Nucleus accumbens (tissue), 56 donors: ENCODE measurements at places on chromosomes 4 and X.

DNA sequence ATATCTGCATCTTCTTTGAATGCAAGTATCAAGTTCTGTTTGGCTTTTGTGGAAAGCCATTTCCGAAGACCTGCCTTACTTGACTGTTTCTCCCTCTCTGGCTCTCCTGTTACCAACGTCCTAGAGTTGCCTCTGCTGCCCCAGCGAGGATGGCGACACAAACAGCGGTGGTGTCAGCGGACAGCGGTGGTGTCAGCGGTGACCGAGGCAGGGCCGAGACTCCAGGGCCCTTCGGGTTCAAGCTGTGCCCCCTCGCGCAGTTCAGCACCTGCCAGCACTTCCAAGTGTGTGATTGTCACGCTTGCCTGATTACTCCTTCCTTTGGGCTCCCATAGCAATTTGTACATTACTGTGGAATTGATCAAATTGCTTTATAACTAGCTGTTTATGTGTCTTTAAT, 336.9 kb upstream of the FAT1 start:
- DNase-seq, result no peak

DNA sequence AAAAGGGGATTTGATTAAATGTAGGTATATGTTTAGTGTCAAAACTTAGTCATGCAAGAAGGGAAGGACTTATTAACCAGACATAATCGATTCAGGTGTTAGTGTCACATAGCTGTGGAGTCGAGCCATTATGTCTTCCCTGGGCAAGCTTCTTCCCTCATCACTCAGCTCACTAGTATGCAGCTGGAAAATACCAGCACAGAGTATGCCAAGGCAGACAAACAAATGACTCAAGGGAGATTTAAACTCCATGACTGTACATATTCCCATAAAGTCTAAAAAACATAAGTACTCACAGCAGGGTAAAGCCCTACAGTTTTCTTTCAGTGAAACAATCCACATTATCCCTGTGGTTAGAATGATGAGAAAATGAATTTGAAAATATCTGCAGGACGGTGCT, 304.5 kb downstream of the CBLL2 start:
- DNase-seq, result no peak

- no peak for DNase-seq
These were observed 209.4 kb upstream of the UGT8 start for GRCh38 chr4:114389070-114389685.

GRCh38 chr4:140038031-140038533, 115.9 kb downstream of the MAML3 start:
- no peak for DNase-seq

DNA sequence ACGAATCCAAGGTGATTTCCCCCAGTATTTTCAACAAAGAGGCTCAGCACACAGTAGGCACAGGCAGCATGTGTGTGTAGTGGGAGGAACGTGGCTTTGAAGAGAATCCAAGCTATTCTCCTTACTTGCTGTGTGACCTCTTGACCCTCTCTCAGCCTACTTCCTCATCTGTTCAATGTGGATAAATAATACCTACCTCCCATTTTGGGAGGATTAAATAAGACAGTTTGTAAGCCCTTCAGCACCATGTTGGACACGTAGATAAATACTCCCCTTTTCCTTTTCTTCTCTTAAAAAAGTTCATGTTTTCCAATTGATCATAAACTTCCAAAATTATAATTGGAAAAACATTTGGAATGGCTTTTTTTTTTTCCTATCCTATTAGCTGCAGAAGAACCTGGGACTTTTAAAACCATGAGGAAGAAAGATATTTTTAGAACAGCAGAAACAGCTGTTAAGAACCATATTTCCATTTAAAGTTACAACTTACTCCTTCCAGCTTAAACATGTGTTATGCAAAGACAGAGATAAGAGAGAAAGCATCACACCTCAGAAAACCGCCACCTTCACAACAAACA, 56.1 kb upstream of the TMEM131L start:
- no peak for DNase-seq

DNA sequence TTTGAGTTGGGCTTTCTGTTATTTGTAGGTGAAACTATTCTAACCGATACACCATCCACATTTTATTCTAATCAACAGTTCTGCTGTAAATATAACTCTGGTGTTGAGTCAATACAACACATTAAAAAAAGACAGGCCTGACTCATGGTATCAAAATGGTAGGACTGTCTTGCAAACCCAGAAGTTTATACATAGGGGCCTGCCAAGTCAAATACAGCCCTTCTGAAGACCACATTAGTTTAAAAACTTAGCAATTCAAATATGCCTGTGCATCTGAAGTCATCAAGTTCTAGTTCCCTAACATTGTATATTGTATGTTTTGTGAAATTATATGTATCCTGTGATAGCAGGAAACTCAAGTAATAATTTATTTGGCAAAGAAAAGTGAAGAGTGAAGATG, 24.4 kb upstream of the PDE5A start:
- DNase-seq, result no peak

DNA sequence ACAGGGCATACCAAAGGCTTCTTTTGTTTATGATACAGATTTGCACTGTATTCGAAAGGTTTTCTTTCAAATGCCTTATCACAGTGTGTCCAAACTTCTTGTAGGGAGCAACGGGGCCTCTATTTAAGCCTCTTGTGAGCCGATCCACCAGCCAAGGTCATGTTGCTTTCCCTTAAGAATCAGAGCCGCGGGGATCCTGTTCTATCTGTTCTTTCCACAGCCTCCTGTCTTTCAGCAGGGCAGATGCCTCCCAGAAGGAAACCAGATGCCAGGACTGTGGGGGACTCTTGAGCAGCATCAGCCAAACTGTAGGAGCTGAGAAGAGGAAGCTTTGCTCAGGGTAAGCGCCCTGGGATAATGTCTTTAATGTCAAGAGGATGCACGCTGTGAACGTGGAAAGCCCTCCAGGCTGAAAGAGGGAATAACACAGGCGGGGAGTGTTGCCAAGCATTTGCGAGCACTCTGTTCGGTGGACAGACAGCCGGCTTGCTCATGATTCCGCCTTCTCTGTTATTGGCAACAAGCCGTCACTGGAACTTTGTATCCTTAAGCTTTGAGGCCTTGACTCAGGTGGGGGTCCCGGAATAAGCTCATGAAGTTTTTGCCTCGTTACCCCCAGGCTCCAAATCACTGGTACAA, 279.8 kb upstream of the FRG1 start:
- no peak for DNase-seq

DNA sequence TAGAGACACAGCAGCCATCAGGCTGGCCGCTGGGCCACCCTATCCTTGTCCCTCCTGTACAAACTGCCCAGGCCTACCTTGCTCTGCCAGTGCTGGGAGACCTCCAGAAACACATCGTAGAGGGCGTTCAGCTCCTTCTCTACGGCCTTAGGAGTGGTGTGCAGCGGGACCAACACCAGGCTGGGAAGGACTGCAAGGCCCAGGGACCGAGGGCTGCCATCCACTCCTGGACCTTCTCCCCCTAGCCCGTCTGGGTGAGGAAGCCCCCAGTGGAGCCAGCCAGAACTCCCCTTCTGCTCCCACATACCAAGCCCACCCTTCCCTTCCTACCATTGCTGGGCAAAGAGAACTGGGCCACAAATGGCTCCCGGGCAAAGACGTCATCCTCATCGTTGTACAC, 5.0 kb downstream of the RPL10 start:
- no peak for DNase-seq

DNA sequence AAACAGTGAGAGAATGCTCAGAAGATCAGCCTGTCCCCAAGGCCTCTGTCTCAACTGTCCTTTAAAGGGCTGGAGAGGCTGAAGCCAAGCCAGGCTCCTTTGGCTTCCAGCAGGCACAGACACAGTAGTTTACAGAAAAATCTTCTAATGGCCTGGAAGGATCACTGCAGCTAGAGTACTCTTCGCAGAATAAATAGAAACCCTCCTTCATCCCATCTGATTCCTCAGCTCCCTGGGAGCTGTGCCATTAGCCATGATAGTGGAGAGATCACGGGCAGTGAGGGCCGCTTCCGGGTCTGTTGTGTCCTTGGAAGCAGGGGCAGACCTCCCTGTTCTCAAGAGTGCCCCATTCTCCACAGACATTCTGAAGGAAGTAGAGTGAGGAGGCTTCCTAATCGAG, 63.1 kb downstream of the CCNI start:
- no peak for DNase-seq

DNA sequence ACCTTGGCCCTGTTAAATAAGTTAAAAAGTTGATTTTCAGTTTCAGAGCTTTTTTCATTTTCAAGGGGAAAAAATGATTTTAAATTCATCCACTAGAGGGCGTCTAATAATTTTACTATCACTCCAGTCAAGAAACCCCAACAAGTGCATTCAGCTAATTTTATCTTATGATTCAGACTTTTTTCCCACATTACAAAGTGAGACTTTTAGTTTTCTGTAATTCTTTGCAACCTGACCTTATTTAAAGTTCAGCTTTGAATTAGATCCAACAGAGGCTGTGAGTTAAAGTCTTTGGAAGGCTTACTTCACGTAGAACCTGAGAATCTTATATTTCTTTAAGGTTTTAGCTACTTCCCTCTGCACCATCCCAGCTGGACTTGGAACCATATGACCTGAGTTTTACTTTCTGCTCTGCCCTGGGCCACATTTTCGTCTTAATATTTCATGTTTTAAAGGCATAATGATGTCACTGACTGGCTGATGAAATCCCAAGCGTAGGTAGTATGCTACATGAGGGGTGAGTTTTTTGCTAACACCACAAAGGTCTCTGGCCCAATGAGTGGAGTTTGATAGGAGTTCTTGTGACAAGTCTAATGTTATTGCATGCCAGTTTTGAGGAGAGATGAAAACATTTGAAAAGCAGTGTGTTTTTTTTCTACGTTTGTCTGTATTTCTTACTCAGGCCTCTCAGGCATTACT, 7.2 kb downstream of the GNRHR start:
- DNase-seq, result no peak

- DNase-seq, result no peak
These were observed 100.8 kb downstream of the ARSJ start for GRCh38 chr4:113878668-113879067.

DNA sequence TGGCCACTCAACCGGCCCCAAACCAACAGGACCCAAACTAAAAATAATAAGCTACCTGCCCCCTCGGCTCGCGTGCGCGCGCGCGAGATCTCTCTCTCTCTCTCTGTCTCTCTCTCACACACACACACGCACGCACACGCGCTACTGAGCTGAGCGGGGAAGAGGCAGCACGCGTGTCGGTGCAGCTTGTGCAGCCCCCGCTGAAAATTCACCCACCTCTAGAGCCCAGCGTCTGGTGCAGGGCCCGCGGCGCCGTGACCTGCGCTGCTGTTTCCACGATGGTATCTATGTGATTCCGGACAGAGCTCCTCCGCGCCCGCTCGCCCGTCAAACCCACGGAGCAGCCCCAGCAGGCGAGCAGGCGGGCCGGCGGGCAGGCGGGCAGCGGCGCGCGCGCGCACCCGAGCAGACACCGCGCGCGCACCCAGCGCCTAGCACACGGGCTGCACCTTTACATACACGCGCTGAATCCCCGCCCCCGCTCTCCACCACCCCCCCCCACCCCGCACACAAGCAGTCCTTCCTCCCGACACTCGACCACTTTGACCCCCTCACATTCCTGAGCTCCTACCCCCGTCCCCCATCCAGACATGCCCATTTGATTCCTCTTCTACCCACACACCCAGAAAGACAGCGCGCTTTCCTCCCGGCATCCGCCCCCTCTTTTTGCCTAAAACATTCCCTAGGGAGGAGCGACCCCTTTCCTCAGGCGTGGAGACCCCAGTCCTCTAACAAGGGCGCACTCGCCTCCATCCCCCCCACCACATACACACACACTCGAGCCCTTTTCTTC, 1.0 kb downstream of the SLITRK4 start:
- DNase-seq, result peak; percentile 27

DNA sequence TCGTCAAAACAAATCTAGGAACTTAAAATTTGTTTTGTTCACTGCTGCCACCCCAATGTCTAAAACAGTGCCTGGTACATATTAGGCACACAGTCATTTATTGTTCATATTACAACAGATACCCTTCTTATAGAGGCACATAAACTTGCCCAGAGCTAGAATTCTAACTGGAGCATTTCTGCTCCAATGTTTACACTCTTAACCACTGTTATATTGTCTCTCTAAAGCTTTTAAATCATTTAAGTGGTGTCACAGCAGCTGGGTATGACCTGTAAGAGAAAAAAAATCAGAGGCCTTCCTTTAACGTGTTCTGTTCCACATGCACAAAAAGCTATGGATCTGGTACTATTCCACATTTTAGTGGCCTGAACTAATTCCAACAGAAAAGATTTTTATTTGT, 3.0 kb downstream of the UBE2D3 start:
- DNase-seq, result no peak

DNA sequence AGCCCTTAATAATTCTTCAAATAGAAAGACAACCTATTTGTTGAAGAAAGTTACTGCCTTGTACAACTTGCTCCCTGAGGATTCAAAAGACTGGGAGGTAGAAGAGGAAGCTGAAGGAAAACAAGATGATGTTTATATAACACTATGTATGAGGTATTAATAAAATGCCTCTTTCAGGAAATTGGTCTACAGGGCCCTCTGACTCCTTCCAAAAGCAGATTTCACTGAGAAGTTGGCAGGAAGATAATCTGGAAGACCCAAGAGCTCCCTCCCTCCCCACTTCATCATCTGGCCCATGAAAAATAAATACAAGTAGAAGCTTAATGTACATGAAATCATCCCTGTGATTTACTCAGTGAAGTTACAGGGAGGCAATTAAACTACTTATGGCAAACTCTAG, 107.5 kb upstream of the MAGEC2 start:
- no peak for DNase-seq

- no peak for DNase-seq
These were observed 442.7 kb upstream of the FRG1 start for GRCh38 chr4:189497996-189498395.

DNA sequence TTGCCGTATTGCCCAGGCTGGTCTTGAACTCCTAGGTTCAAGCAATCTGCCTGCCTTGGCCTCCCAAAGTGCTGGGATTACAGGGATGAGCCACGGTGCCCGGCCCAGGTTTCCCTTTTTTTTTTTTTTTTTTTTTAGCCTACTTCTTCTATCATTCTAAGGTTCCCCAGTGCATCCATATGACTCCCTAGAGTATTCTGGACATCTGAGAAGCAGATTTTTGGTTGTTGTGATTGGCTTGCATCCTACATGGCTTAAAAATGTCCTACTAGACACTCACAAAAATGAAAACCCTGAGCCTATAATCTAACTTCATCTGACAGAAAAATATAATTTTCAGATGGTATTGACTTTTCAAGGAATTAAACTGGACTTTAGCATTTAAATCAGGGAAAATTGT, 41.7 kb downstream of the SMIM14 start:
- DNase-seq, result no peak

DNA sequence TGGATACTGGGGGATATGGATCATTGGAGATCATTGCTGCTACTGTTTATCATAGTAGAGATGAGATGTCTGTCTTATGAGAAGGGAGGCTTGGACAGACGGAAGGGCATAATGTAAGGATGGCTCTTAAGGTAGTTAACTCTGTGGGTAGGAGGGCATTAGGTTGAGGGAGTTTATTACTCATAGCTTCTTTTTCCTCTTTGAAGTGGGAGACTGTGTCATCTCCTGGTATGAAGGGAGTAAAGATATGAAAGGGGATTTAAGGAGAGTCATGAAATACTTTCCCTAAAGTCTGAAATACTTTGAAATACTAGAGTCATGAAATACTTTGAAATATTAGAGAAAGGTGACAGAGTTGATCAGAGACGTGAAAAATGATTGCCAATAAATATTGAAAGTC, 255.5 kb upstream of the PITX2 start:
- DNase-seq, result no peak

GRCh38 chr4:92099861-92100260, 203.9 kb upstream of the GRID2 start:
- DNase-seq, result no peak

- no peak for DNase-seq
These were observed 78.9 kb downstream of the NAF1 start for GRCh38 chr4:163087805-163088204.
